ENCODE measurements at places on chromosomes 16 and 17.

DNA sequence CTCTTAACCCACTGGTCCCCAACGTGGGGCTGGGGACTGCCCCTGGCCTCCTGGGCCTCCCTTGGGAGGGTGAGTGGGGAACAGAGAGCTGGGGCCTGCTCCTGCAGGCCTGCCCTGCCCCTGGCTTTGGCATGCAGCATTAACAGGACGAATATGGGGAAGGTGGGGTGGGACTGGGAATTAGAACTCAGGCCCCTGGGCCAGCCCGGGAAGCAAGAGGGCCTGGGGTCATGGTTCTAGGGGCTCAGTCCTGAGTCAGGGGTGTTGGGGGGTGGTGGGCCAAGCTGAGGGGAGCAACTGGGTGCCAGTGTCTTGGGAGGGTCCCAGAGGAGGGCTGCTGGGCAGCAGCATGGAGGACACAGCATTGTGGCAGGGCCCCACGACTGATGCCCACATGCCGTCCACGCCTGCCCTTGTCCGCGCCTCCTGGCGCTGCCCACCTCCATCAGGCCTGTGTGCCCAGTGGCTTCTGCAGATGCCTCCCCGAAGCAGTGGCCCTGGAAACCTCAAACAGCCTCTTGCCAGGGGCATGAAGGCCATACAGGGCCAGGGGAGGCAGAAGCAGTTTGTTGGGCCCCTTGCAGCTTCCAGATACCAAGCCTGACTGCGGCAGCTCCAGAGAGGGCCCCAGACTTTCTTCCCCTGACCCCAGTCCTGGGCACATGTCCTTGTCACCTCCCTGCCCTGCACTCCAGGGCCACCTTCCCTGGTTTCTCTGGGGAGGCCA lies 4.8 kb downstream of the MAP2K3 start:
- no peak for DNase-seq

GRCh38 chr17:42750739-42751344 lies 6.0 kb upstream of the EZH1 start:
- no peak for DNase-seq

GRCh38 chr17:81867991-81868673 lies 3.0 kb downstream of the ARHGDIA start:
- DNase-seq: no peak

- no peak for DNase-seq
Observed at GRCh38 chr17:45573924-45574770, 83.6 kb upstream of the PLEKHM1 start.

GRCh38 chr17:77036136-77036840 lies 104.5 kb upstream of the SEC14L1 start:
- no peak for DNase-seq

GRCh38 chr16:66428682-66429251 lies 1.7 kb downstream of the BEAN1 start:
- no peak for DNase-seq

DNA sequence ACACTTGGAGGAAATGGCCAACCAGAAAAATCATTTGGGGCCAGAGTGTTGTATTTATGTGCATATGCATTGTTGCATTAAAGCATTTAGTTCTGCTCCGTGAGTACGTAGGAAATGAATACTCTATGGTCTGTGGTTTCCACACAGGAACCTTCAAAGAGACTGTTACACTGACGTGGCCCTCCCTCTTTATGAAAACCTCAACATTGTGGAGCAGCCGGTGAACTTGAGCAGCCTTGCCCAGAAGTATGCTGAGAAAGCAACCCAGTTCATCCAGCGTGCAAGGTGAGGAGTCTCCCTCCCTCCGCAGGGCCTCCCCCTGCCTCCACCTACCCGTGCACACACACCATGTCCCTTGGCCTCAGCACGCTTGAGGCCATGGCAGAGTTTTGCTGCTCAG lies 65.2 kb downstream of the ARSG start:
- DNase-seq: no peak

- no peak for DNase-seq
Observed at GRCh38 chr17:66769911-66770310, 65.0 kb upstream of the CACNG5 start.

- no peak for DNase-seq
Observed at GRCh38 chr16:9850817-9851216, 331.4 kb downstream of the GRIN2A start.

- DNase-seq: no peak
Observed at GRCh38 chr16:89317729-89318429, 100.4 kb downstream of the ZNF778 start.

GRCh38 chr17:14405189-14405588 lies 104.3 kb downstream of the HS3ST3B1 start:
- no peak for DNase-seq

DNA sequence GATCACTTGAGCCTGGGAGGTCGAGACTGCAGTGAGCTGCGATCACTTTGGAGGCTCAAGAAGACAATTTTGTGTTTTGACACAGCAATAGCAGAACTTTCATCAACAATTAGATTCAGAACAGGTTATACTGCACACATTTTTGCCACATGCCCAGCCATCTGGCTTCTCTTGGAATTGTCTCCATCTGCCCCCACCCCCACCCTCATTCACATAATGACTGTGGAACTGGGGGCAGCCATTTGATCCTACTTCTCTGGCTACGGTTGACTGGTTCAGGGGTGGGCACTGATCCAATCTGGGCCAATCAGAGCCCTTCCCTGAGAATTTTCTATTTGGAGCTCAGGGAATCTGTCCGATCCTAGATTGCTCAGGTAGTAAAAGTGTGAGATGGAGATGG lies 14.0 kb downstream of the TMEM92 start:
- no peak for DNase-seq

DNA sequence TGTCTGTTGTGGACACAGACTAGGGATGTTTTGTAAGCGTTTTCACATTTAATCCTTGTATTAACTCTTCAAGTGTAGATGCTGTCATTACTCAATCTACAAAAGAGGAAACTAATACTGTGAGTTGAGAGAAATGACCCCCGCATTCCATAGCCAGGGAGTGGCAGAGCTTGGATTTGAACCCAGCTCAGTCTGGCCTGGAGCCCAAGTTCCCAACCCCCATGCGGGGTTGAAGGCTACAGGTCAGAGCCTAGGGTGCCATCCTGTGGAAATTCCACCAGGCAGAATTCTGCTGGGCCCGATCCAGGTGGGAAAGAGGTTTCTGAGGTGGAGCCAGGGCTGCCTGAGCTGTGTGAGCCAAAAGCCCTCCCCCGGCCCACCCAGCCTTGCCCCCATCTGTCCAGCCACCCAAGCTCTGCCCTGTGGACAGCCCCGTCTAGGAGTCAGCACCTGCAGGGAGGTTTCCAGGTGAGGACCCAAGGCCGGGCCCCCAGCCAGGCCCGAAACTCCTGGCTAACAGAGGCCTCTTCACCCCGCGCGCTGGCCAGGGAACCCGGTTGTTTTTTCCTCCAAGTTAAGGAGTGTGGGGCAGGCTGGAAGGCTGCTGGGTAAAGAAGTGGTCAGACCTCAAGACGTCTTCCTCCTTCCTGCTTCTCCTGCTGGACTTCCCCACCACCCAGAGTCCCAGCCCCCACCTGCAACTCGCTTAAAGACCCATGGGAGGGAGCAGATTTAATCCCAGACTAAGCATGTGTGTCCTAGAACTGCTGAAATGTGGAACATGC lies 5.7 kb downstream of the MMP15 start:
- DNase-seq: no peak
